ENCODE measurements at places on chromosomes 4 and X. TPM values are rescaled to one million over a fixed set of nuclear protein-coding genes. Genes with fewer than 3 reads are reported as not detected.

GRCh38 chr4:7971881-7972500, 32.3 kb upstream of the AFAP1 start:
- DNase-seq, result no peak

DNA sequence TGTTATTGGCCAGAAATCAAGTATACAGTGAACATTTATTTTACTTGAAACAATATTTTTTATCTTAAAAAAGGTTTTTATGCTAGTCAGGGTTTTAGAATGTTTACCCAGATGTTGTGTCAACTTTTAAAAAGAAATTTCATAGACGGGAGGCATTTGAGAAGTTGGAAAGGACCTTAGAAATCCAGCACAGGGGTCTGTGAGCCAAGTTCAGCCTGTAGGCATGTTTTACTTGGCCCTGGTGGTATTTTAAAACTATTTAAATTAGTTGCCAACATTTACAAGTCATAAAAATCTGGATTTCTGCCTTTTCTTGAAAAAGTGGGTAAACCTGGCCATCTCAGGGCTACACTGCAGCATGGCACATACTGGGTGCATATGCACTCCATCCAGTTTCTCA, 25.5 kb upstream of the FHL1 start:
- no peak for DNase-seq

DNA sequence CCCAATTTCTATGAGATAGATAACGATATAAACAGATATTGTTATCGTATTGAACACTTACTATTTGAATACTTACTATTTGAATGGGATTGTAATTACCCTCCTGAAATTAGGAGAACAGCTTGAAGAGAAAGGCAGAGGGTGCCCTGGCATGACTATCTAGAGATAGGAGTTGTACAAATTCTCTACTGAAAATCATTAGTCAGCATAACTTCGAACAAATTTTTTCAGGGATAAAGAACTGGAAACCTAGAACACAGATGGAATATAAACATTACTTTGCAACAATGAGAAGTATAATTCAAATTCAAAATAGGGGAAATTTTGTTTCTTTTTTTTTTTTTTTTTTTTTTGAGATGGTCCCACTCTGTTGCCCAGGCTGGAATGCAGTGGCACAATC, 1096.8 kb downstream of the C4orf33 start:
- no peak for DNase-seq

DNA sequence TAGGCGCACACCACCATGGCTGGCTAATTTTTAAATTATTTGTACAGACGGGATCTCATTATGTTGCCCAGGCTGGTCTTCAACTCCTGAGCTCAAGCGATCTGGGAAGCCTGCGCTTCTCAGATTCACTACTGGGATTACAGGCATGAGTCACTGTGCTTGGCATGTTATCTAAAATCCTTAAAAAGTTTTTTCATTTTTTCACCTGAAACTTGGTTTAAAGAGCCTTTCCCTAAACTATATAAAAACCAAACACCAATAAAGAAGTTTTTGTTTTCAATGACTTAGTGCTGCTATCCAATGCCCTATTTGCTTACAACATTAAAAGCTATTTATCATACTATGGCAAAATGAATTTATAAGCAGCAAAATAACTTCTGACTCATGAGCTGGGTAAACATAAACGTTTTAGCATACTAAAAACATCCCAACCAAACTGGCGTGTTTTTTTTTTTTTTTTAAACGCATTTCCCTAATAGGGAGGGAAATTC, 127.8 kb downstream of the UBE2K start:
- DNase-seq, result no peak

GRCh38 chrX:38277136-38277535, 50.2 kb downstream of the RPGR start:
- no peak for DNase-seq

DNA sequence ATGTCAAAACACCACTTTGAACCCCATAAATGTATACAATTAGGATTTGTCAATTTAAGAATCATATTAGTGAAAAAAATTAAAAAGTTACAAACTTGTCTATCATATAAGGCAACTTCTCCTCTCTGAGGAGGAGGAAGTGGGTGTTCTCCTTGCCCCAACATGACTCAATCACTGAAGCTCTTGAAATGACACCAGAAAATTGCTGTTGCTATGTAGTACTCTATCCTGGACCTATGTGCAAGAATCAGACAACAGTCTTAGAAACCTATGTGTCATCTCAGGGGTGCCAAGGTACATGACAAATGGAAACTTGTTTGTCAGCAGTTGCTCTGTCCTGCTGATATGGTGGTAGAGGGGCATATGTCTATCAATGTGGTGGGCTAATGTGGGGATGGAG, 47.7 kb downstream of the HMGB3 start:
- DNase-seq, result no peak

GRCh38 chr4:80465238-80465637, 129.7 kb downstream of the CFAP299 start:
- no peak for DNase-seq

GRCh38 chr4:171067422-171067821, 745.8 kb upstream of the GALNTL6 start:
- DNase-seq, result no peak

- no peak for DNase-seq
Measured at GRCh38 chrX:149003863-149004660, 501.0 kb downstream of the IDS start.

- no peak for DNase-seq
Measured at GRCh38 chr4:83247415-83248357, 36.9 kb downstream of the COQ2 start.

DNA sequence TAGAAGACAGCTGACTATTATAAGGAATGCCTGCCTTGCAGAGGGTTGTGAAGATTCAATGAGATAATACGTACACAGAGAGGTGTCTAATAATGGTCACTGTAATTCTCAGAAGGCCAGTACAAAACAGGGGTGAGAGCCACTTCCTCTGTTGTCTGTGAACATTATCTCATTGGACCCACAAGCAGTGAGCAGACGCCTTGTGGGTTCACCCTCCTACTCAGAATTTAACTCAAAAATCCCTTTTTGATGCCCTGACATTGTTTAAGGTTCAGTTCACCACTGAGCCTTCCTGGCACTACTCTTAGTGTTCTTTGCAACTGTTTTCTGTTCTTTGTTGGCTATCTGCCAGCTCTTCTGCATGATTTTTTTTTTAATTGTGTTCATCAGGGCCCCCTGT, 467.4 kb downstream of the BCOR start:
- DNase-seq, result no peak

DNA sequence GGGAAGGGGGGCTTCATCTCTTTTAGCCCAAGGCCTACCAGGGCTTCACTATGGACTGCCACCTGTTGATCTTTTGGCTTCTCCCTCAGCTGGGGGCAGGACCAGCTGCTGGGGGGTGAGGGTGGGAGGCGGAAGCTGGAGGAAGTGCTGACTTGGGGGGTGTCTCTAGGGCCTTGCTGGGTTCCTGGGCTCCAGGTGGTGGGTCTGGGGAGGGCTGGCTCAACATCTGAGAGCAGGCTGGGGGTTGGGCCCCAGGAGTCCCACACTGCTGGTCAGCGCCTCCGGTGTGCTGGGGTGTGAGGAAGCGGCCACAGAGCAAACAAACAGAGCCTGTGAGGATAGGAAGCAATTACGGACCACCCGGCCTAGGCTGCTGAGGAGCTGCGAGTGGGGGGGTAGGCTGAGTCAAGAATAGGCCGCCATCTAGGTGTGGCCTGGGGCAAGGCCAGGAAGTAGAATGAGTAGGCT, 85.7 kb downstream of the EFNB1 start:
- DNase-seq, result no peak

DNA sequence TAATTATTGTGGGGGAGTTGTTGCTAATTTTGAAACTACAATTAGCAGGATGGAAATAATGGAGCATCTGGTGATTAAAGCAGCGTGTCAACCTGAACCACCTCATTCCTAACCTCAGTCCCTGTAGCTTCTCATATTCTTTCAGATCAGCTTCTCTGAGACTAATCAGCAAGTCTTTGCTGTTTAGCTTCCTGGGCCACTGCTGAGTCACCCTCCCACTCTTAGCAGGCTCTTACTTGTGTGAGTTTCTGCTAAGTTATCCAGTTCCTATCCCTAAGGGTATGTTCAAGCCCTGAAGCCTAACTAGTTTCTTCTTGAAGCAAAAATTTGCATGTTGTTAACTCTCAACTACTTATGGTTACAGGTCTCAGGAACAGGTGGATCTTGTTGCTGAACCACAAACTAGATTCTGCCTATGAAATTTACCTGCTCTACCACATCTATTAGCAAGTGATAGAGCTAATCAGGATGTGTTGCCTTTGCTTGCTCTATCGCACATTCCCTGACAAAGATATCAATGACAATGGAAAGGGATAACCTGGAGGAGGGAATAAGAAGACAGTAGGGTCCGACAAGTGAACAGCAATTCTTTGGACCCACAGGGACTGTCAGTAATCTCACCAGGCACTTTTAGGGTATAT, 134.2 kb downstream of the EIF4E start:
- no peak for DNase-seq

DNA sequence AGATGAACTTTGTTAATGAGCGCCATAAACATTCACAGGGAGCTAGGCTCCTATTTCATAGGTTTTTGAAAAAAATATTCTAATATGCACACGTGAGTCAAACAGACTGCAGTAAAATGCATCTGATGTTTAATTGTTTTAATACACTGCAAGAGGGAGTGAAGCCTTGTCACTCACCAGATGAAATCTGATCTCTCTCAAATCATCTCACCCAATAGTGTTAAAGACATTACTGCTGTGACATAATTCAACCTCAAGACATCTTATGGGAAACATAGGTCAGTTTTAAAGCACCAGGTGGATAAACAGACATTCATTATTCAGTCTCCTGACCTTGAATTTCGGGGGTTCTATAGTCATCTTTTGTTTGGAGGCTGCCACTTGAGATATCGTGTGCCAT, 148.3 kb downstream of the MAML3 start:
- no peak for DNase-seq

GRCh38 chrX:101918751-101919150, 13.1 kb downstream of the ZMAT1 start:
- DNase-seq, result no peak

DNA sequence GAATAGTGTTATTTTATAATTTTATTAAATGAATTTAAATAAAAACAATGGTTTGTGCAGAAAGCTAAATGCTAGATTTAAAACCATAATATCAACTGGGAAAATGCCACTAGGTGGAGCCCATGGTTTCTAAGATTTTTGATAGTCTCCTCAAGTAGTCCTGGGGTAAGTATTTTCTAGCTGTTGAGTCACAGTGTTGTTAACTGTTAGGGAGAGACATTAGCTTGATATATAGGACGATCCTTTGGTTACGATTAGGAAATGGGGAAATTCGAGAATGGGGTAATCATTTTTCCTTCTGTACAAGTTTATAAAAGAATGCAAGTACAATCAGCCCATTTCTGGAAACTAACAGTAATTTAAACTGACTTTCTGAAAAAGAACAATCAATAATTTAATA, 378.4 kb downstream of the ANKRD50 start:
- DNase-seq, result peak; percentile 53

DNA sequence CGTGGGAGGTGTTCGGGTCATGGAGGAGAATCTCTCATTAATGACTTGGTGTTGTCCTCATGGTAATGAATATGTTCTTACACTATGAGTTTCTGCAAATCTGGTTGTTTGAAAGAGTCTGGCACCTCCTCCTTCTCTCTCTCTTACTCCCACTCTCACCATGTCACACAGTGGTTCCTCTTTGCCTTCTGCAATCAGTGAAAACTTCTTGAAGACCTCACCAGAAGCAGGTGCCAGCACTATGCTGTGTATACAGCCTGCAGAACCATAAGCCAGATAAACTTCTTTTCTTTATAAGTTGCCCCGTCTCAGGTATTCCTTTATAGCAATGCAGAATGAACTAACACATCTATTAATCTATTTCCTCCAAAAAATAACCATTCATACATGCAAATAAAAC, 275.0 kb downstream of the ANTXR2 start:
- DNase-seq, result no peak

The MGAT4D gene
- not detected for total RNA-seq

The POLN gene
- total RNA-seq, result 4.9 TPM

The PLAC8 gene
- not detected for total RNA-seq

The SPANXA2 gene
- not detected for total RNA-seq

The PNCK gene
- not detected for total RNA-seq

The TEC gene
- total RNA-seq, result 3.3 TPM

The MAP3K15 gene
- total RNA-seq, result 0.33 TPM

The AP1S2 gene
- total RNA-seq, result 7.6 TPM

The SGMS2 gene
- total RNA-seq, result 32.2 TPM

The CENPVL1 gene
- total RNA-seq, result not detected

The CSAG3 gene
- not detected for total RNA-seq

The HGFAC gene
- total RNA-seq, result 0.78 TPM

All from body of pancreas (tissue), 4 donors.